ENCODE measurements at places on chromosomes 3 and 15.

DNA sequence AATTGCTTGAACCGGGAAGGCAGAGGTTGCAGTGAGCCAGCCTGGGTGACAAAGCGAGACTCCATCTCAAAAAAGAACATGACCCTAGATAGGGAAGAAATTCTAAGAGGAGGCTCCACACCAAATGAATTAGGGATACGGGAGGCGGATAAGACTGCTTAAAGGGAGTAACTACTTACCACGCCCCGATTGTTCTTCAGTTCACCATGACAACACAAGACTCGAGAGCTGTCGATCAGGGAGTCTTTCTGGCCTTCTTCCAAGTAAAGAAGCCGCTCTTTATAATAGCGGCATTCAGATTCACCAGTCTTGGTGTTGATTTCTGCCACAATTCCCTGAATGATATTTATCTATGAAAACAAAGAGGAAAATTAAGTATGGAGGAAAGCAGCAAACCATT is 53.9 kb upstream of the TASOR start:
- H3K36me3 ChIP-seq = peaks cover 76% of the 10 kb centered on the region
- no peaks in the 10 kb centered on the region for H3K27me3 ChIP-seq
- DNase-seq = no peak
- H3K4me1 ChIP-seq = peaks cover 5% of the 10 kb centered on the region
- no peak overlapping the region for H3K27ac ChIP-seq

GRCh38 chr3:13633176-13633575 is 84.3 kb downstream of the FBLN2 start:
- H3K27ac ChIP-seq = no peak overlapping the region
- H3K4me3 ChIP-seq = no peak overlapping the region
- no peaks in the 10 kb centered on the region for H3K36me3 ChIP-seq
- no peaks in the 10 kb centered on the region for H3K4me1 ChIP-seq
- DNase-seq = no peak
- no peaks in the 10 kb centered on the region for H3K27me3 ChIP-seq

- H3K4me1 ChIP-seq = no peaks in the 10 kb centered on the region
- no peak for DNase-seq
- no peak overlapping the region for H3K4me3 ChIP-seq
- H3K27me3 ChIP-seq = no peaks in the 10 kb centered on the region
- H3K36me3 ChIP-seq = no peaks in the 10 kb centered on the region
- no peak overlapping the region for H3K27ac ChIP-seq
These were observed 13.8 kb upstream of the NMNAT3 start for GRCh38 chr3:139691619-139692018.

DNA sequence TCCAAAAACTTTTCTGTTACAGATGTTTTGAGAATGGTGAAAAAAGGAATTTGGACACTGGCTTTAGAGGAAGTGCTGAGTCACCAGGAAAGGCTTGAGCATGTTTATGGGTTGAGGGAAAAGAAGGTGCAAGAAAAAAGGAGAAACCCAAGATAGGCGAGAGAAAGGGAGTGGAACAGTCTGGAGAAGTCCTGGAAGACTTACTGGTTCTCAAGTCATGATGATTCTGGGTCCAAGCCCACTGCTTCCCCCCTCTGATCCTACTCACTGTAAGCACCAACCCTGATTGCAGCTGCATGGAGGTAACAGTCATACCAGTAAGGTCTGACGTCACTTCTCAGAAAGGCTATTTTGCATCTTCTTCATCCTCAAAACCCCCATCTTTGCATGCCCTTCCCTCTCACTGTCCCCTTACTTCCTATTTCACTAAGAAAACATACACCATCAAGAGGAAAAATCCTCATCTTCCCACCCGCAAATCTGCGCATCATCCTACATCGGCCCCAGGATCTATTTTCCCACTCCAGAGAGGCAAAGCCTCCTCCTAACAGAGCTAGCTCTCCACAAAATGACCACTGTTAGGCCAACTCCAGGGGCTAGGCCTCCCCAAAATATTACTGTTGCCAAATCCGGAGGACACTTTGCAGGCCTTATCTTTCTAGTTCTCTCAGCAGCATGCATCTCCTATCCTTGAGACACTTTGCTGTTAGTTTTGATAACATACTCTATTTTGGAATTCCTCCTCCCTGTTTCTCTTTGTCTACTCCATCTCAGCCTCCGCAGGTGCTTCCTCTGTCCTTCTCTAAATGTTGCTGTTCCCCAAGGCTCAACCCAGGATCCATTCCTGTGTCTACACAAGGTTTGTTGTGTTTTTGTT is 3.2 kb upstream of the ATP13A3 start:
- DNase-seq = no peak
- peaks cover 32% of the 10 kb centered on the region for H3K4me1 ChIP-seq
- no peaks in the 10 kb centered on the region for H3K36me3 ChIP-seq
- H3K4me3 ChIP-seq = no peak overlapping the region
- no peaks in the 10 kb centered on the region for H3K27me3 ChIP-seq

GRCh38 chr15:75672646-75673425 is 25.1 kb downstream of the SNX33 start:
- H3K4me3 ChIP-seq = no peak overlapping the region
- no peaks in the 10 kb centered on the region for H3K4me1 ChIP-seq
- no peaks in the 10 kb centered on the region for H3K36me3 ChIP-seq
- H3K27me3 ChIP-seq = no peaks in the 10 kb centered on the region
- H3K27ac ChIP-seq = no peak overlapping the region

GRCh38 chr3:89238846-89239245 is 131.4 kb downstream of the EPHA3 start:
- DNase-seq = no peak
- H3K27me3 ChIP-seq = no peaks in the 10 kb centered on the region
- H3K27ac ChIP-seq = no peak overlapping the region
- H3K4me3 ChIP-seq = no peak overlapping the region
- no peaks in the 10 kb centered on the region for H3K4me1 ChIP-seq

DNA sequence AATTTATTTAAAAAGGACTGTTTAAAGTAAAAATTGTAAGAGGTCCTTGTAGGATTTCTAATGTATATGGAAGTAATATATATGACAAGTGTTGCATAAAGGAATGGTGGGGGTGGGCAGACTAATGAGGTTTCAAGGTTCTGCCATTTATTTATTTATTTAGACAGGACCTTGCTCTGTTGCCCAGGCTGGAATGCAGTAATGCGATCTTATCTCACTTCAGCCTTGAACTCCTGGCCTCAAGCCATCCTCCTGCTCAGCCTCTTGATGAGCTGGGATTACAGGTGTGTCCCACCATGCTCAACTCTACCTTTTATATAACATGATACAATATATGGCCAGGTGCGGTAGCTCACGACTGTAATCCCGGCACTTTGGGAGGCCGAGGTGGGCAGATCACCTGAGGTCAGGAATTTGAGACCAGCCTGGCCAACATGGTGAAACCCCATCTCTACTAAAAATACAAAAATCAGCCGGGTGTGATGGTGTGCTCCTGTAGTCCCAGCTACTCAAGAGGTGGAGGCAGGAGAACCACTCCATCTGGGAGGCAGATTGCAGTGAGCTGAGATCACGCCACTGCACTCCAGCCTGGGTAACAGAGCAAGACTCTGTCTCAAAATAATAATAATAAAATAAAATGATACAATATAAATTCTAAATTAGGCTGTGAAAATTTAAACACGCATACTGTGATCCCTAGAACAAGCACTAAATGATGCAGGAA is 33.8 kb upstream of the IGF2BP2 start:
- no peaks in the 10 kb centered on the region for H3K36me3 ChIP-seq
- DNase-seq = no peak
- no peak overlapping the region for H3K27ac ChIP-seq

DNA sequence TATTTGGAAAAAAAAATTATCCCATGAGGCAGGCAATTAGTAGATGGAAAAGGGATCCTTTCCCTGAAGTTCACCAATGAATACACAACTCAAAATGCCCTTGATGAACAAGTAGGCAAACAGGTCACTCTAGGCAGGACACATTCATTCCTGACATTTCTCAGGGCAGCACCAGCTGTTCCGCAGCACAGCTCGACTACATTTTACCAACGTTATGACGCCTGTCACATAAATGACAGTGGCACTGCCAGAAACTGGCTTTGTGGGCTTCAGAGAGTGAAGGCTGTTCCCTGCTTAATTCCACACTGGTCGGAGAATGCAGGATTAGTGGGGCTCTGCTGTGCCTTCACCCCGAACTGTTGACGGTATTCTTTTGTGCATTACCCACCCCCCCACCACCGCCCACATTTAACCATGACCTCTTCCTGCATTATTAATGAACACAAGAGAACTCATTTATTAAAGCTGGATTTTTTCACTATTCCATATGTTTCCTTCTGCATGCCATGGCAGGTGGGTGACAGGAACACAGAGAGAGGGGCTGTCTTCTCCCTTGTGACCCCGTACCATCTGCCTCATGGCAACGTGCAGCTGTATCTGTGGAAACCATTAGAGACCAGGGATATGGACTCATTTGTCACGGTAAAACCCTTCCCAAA is 197.6 kb downstream of the PDZRN3 start:
- H3K4me3 ChIP-seq = no peak overlapping the region
- no peaks in the 10 kb centered on the region for H3K27me3 ChIP-seq
- H3K36me3 ChIP-seq = no peaks in the 10 kb centered on the region
- no peaks in the 10 kb centered on the region for H3K4me1 ChIP-seq
- no peak overlapping the region for H3K27ac ChIP-seq

GRCh38 chr3:146115619-146116018 is 45.4 kb downstream of the PLOD2 start:
- no peak overlapping the region for H3K27ac ChIP-seq
- no peaks in the 10 kb centered on the region for H3K36me3 ChIP-seq
- no peaks in the 10 kb centered on the region for H3K27me3 ChIP-seq
- H3K4me3 ChIP-seq = no peak overlapping the region

- H3K27me3 ChIP-seq = no peaks in the 10 kb centered on the region
- H3K4me1 ChIP-seq = no peaks in the 10 kb centered on the region
- no peak overlapping the region for H3K27ac ChIP-seq
- DNase-seq = no peak
- H3K4me3 ChIP-seq = no peak overlapping the region
- H3K36me3 ChIP-seq = no peaks in the 10 kb centered on the region
These were observed 39.0 kb upstream of the RBMS3 start for GRCh38 chr3:29241855-29242254.

- H3K4me1 ChIP-seq = peaks cover 9% of the 10 kb centered on the region
- peaks cover 5% of the 10 kb centered on the region for H3K36me3 ChIP-seq
- H3K27me3 ChIP-seq = no peaks in the 10 kb centered on the region
- no peak for DNase-seq
- no peak overlapping the region for H3K4me3 ChIP-seq
- H3K27ac ChIP-seq = no peak overlapping the region
These were observed 27.7 kb downstream of the BLM start for GRCh38 chr15:90744759-90745402.

Data from CD4-positive, CD25-positive, alpha-beta regulatory T cell (primary cell).